ENCODE measurements at places on chromosomes 6 and 20.
A peak's percentile ranks its signal among the peaks of the same experiment; 100 is the strongest.

GRCh38 chr6:74161380-74161779, 465.4 kb downstream of the CD109 start:
- DNase-seq = no peak

DNA sequence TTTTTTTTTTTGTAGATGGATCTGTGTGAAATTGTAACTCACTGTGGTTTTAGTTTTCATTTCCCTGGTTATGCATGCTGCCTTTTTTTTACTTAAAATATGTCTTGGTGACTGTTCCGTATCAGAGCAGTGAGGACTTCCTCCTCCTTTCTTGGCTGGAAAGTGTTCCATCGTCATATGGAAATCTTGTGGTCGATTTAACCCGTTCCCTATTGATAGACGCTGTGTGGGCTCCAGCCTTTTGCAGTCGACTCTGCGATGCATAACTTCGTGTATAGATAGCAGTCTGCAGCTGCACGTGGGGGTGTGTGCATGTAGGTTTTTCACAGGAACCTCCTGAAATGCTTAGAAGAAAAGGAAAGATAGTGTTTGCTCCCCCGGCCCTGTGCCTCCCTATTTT, 28.1 kb upstream of the PNPLA1 start:
- DNase-seq = no peak

- DNase-seq = no peak
These were observed 8.8 kb downstream of the SYNJ2 start for GRCh38 chr6:157990321-157991066.

DNA sequence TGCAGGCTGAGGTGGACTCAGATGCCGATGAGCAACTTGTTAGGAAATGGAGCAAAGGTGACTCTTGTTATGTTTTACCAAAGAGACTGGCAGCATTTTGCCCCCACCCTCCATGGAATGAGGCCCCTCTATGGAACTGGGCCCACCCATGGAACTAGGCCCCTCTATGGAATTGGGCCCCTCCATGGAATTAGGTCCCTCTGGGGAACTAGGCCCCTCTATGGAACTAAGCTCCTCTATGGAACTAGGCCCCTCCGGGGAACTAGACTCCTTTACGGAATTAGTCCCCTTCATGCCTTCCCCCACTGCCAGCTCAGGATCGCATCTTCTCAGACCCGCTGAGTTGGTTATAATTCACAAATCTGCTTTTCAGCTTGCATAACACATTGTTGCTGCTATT, 144.9 kb downstream of the THBS2 start:
- no peak for DNase-seq

GRCh38 chr20:21503345-21503744, 10.5 kb downstream of the NKX2-2 start:
- DNase-seq = no peak

- no peak for DNase-seq
These were observed 38.4 kb downstream of the ANKRD6 start for GRCh38 chr6:89471287-89471867.

DNA sequence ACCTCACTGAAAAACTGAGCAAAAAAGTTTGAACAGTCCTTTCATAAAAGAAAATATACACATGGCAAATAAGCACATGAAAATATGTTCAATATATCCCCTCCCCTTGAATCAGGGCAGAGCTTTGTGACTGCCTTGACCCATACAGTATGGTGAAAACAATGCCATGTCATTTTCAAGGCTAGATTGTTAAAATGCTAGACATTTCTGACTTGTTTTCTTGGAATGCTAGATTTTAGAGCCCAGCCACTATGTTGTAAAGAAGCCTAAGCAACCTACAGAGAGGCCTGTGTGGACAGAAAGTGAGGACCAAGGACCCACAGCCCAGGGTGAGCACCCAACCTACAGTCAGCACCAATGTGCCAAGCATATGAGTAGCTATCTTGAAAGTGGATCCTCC, 17.1 kb upstream of the ASF1A start:
- DNase-seq = no peak

GRCh38 chr6:42890311-42891198, 11.1 kb downstream of the RPL7L1 start:
- DNase-seq = peak; percentile 90

GRCh38 chr6:136309729-136310311, 20.2 kb upstream of the BCLAF1 start:
- DNase-seq = no peak

DNA sequence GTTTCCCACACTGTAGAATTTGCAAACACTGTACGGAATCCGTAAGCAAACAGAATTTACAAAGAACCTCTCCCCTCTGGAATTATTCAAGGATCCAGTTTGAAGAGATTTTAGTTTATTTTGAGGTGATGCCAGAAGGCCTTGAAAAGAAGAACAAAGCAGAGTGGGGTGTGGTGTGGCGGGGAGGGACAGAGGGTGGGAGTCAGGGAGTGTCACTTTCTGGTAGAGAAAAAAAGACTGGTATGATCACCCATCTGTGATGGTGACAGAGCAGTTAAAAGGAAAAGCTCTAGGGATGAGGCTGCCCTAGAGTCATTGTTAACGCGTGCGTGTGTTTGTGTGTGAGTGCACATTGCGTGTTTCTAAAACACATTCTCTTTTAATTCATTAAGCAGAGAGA, 97.0 kb upstream of the F13A1 start:
- no peak for DNase-seq

- no peak for DNase-seq
These were observed 209.7 kb upstream of the TENT5A start for GRCh38 chr6:81962198-81962597.

GRCh38 chr20:37538003-37538402, 10.3 kb upstream of the BLCAP start:
- no peak for DNase-seq

- DNase-seq = no peak
These were observed 78.7 kb upstream of the MYL9 start for GRCh38 chr20:36462440-36463211.

DNA sequence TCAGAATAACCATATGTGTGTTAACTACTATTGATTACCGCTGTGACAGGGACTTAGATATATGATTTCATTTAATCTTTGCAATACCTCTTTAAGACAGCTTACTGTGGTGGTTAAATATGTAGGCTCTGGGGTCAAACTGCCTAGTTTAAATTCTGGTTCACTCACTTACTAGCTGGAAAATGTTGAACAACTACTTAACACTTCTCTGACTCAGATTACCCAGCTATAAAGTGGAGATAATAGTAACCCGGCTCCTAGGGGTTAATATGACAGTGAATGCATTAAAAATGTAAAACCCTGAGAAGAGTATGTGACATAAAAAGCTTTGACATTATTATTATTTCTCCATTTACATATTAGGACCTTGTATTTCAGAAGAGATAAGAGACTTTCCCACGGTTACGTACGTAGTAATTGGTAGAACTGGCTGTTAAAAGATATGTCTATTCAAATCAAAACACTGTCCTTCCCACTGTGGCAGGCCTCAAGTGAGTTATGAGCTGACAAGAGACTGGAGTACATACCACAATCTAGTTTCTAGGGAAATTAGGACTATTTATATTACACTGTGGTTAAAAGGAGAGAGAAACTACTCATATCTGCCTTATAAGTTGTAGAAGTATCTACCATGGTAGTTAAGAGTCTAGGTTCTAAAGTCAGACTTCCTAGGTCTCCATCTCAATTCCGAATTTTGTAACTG, 4.4 kb upstream of the PLCB1 start:
- DNase-seq = no peak

DNA sequence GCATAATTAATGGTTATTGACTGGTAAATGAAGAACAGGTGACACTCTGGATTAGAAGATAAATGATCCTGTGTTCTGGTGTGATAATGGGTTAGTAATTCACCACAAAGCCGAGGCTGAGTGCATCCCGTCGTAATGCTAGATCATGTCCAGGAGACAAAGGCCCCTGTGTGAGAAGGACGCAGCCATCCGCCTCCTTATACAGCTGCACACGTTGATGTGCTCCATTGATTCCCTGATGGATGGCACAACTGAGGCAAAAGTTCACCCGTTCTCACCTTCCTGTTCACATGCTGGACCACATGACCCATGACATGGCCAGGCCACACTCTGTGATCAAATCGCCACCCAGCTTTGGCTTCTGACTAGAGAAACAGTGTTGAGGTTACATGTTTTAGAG, 136.1 kb downstream of the FOXC1 start:
- no peak for DNase-seq

DNA sequence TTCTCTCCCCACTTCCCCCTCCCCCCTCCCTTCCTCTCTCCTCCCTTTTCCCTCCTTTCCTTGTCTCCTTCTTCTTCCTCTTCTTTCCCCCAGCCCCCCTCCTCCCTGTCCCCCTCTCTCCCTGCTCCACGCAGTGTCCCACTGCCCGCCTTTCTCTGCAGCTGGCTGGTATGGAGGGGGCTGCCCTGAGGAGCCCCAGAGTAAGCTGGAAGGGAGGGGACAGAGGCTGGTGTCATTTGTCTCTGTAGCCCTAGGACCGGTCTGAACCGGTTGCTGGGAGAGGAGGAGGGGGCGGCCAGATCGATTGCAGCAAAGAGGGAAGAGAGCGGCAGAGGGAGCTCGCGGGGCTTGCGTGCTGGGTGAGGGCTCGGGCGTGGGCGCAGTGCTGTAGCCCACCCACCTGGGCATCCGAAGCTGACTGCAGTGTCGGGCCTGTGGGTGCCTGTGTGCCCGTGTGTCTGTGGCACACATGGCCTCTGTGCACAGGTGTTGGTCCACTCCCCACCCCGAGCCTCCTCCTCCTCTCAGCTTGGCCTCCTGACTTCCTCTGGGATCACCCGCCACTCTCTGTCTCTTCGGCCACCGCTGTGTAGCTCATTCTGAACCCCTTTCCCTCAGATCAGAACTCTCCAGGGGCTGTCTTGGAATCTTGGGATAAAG, 50.6 kb downstream of the SRC start:
- no peak for DNase-seq

- no peak for DNase-seq
These were observed 4.1 kb upstream of the IFT52 start for GRCh38 chr20:43586641-43587040.

- DNase-seq = no peak
These were observed 394.1 kb upstream of the AGPAT4 start for GRCh38 chr6:161667957-161668356.

DNA sequence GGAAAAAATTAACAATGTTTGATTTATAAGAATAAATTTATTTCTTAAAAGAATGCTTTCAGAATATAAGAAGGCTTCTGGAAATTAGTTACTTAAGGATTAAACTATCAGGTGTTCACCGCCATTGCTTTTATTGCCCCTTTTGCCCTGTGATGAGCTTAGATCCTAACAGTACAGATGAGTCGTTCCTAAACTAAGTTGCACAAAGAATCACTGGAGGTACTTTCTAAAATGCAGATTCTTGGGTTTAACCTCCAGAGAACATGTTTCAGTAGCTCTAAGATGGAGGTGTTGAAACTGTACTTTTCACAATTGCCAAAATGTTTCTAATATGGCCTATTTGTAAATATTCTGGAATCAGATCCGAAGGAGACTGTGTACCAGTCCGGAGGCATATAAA, 211.9 kb downstream of the GMDS start:
- DNase-seq = no peak

- DNase-seq = no peak
These were observed 305.4 kb downstream of the UTRN start for GRCh38 chr6:144590532-144590931.

GRCh38 chr20:34570859-34571306, 12.4 kb downstream of the MAP1LC3A start:
- DNase-seq = no peak

- DNase-seq = no peak
These were observed 292.7 kb downstream of the ZFAND3 start for GRCh38 chr6:38112181-38112580.

DNA sequence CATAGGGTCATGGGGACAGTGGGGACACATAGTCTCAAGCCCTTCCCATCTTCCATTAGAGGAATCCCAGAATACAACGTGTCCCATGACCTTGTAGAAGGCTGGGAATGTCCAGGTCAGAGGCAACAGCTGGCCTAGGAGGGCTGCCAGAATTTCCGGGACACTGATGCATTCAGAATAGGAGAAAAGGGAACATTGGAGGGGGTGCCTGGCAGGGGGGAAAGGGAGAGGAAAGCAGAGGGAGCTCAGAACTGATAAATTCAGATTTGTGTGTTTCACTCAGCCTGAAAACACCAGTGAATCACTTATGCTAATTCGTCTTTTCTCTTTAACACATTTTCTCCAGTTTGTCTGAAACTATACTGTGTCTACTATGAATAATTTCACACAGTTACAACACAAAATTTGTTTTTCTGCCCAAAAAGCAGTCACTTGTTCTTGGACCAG, 35.5 kb upstream of the BMP2 start:
- DNase-seq = no peak

DNA sequence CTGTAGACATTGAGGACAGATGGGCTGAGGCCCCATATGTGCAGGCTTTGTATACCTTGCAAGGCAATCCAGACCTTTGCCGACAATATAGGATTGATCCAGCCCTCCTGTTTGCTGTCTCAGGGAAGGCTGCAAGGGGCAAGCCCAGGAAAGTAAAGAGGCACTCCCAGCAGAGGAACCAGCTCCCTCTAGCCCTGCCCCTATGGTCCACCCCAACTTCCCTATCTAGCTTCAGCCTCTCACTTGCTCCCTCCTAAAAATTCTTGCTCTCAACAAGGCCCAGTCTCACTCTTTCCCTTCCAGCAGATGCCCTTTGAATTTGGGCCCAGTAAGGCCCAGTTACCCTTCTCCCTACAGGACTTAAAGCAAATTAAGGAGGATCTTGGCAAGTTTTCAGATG, 92.6 kb downstream of the JARID2 start:
- no peak for DNase-seq

DNA sequence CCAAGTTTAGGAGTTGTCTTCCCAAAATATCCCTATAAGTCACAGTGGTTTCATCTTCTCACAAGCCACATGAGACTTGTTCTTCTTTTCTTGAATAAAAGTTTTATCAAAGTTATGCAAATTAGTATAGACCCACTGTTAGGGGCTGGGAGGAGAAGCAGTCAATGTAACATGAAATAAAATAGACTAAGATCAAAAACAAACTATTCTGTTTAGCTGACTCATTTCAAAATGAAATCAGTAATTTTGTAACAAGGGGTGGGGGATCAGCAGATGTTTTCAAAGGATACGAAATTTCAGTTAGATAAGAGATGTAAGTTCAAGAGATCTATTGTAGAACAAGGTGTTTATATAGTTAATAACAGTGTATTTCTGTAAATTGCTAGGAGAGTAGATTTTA, 339.6 kb upstream of the PRDM1 start:
- DNase-seq = no peak

- no peak for DNase-seq
These were observed 19.4 kb downstream of the SERPINB9 start for GRCh38 chr6:2883673-2884072.

Measured in stimulated activated CD4-positive, alpha-beta T cell treated with anti-CD3 and anti-CD28 coated beads, TNF-alpha, amount 100 ng/mL, for 48 hours (primary cell).